ENCODE measurements at places on chromosomes 1 and 21. TPM values are rescaled to one million over a fixed set of nuclear protein-coding genes. Genes with fewer than 3 reads are reported as not detected.

Gene KRTAP19-1
- not detected for polyA plus RNA-seq

DNA sequence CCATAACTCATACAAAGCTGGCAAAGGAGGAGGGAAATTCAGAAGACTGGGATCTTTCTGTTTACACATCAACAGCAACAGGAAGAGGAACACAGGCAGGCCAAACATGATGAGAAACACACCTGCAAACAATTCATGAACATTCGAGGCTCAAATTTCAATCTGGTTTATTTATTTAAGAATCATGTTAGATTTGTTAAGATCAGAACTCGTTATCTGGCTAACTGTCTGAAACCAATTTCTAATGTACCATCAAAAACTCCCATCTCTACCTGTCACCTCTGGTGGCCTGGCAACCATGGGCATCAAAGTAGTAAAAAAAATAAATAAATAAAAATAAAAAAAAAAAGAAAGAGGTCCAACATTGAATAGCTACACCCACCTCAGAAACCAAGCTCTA, 9.8 kb downstream of the LBR start:
- no peak for DNase-seq

GRCh38 chr1:224521904-224522734, 87.5 kb upstream of the WDR26 start:
- DNase-seq = no peak

GRCh38 chr21:29443411-29444010, 144.8 kb downstream of the BACH1 start:
- DNase-seq = no peak

- DNase-seq = no peak
Observed at GRCh38 chr1:21365036-21365435, 74.8 kb upstream of the ECE1 start.

DNA sequence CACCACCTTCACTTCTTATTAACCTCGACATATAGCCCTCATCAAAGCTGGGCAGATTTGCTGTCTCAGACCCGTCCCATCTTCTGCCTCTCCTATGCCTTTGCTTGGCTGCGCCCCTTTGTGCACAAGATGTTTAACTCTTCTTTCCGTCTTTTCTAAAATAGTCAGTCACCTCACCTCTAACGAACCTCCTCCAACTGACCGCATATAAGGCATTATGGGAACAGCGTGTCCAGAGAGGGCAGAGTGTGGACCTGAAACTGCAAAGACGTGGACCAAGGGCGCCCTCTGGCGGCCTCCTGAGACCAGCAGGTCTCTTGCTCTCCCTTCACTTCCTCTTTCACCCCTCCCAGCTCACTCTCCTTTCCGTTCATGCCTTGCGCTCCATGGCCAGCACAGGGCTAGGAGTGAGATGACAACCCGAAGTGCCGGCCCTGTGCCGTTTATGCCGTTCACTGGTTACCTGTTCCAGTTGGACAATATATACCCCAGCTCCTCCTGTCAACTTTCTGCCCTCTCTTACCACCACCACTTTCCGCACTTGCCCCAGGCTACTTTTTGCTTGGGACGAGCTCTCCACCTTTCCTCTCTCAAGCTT, 2.5 kb upstream of the METTL25B start:
- peak; percentile 88 for DNase-seq
